ENCODE measurements at places on chromosomes 7 and 10.

DNA sequence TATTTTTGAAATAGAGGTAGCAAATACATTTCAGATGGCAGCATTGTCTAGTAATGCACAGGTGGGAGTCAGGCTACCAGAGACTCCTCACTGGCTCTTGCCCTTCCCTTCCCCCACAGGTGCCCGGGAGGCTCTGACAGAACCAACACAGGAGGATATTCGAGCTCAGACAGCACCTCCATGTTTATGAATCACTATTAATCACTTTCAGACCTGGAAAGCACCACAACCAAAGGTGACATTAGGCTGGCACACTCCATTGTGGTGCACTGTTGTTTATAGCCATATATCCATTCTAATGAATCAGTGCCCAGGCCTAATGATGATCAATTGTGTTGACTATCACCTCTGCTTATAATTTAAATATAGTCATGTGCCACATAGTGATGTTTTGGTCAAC is 107.8 kb upstream of the NAMPT start:
- DNase-seq, result no peak

DNA sequence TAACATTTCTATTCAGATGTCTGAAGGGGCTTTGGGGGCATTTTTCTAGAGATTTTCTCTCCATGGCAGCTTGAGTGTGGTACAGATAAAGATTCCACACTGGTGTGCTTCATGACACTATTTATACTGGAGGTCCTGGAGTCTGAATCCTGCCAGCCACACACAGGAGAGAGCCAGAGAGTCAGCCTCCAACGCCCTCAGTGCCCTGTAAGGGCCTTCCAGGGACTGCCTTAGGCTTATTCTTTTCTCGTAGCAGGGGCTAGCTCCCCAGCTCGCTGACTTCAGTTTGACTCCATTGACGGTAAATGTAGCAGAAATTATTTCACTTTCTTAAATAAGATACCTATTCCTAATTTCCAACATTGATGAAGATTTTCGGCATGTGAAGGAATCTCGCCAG is 100.9 kb downstream of the VSTM2A start:
- no peak for DNase-seq

DNA sequence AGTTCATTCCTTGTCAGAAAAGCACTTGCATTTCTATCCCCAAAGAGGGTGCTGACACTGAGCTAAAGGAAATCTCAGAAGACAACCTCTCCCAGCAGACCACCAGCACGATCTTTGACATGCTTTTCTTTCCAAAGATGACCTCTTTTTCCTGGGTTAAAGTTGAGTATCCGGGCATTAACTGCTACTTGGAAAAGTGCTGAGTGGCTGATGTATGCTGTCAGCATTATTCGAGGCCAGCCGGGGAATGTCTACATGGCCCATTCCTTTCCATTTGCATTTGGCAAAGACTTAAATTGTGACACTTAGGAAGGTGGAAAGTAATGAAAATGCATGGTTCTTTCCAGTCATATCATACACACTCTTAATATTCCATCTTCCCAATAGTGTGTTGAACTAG is 90.6 kb upstream of the SKAP2 start:
- no peak for DNase-seq

GRCh38 chr7:51732116-51732515 is 415.5 kb upstream of the COBL start:
- no peak for DNase-seq

DNA sequence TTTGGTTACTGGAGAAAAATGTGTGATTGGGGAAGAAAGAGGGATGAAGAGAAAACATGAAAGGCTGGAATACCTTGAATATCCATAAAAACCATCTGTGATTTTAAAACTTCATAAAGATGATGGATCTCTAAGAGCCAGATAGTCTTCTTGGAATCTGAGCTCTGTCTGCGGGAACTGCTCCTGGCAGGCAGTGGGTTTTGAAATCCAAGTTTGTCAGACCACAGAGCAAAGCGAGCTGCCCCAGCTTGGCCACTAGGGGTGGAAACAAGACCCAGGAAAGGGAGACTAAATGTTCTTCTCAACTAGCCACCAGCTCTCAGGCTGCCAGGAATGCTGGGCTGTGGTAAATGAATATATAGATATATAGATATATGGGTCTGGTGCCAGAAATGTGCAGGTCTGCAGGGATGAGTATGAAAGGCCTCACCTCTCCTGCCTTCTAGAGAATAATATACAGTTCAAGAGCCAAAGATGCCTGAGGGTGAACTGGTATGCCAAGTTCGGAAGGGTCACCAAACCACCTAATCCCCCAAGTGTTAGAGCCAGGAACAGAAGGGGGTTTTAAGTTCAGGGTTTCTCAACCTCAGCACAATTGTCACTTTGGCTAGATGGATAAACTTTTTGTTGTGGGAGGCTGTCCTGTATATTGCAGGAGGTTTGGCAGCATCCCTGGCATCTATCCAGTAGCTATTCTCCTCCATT is 208.8 kb downstream of the KCNMA1 start:
- no peak for DNase-seq

DNA sequence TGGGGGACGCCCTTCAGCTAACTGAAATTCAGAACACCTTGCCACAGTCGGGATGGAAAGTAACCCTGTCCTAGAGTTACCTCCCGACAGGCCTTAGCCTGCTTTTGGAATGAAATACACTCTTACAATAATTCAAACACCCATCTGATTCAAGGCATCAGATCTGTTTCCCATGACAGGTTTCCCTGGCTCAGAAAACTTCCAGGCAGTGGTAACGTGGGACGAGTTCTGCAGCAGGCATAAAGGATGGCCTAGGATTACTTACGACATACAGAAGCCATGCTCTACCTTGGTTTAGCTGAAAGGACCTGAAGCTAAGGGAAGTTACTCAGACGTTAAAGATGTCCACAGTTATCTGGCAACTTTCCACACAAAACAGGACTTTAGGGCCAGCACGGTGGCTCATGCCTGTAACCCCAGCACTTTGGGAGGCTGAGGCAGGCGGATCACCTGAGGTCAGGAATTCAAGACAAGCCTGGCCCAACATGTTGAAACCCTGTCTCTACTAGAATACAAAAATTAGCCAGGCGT is 5.0 kb downstream of the PAXIP1 start:
- DNase-seq, result no peak

DNA sequence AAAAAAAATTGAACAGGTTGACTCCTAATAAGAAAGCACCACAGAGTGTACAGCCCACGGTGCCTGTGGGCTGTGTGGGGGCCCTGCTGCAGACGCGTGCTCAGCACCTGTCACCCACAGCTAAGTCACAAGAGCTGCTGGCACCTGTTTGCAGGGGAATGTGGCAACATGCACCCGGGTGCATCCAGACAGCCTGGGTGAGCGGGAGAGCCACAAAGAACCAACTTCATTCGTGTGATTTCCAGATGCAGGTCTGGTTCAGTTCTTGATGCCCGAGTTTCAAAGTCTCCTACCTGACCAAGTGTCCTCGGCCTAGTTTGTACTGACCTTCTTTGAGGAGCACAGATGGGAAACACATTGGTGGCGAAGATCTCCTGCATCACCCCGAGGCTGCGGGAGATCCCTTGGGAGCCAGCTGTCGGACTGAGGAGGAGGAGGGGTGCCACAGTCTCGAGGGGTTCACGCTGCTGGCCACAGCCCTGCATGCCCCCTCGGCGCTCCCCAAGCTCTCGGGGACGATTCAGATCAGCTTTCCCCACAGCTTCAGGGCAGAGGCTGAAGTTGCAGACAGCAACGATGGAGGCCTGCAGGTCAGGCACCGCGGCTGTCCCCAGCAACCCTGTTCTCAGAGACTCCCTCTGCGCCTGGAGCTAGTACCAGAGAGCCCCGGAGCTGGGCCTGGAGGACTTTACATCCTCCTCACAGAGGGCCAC is 35.3 kb downstream of the AMZ1 start:
- DNase-seq, result no peak

GRCh38 chr7:20152511-20152910 is 64.7 kb downstream of the MACC1 start:
- DNase-seq, result no peak

DNA sequence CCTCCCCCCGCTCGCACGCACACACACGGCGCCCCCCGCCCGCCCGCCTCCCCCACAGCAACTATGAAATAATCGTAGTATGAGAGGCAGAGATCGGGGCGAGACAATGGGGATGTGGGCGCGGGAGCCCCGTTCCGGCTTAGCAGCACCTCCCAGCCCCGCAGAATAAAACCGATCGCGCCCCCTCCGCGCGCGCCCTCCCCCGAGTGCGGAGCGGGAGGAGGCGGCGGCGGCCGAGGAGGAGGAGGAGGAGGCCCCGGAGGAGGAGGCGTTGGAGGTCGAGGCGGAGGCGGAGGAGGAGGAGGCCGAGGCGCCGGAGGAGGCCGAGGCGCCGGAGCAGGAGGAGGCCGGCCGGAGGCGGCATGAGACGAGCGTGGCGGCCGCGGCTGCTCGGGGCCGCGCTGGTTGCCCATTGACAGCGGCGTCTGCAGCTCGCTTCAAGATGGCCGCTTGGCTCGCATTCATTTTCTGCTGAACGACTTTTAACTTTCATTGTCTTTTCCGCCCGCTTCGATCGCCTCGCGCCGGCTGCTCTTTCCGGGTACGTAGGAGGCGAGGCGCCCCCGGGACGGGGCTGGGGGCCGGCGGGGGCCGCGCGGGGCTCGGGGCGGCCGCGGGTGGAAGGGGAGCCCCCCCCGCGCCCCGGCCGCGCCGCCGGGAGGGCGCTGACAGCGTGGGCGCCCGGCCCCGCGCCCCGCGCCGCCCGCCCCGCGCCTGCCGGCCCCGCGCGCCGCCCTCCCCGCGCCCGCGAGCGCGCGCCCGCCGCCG is 441 bp downstream of the BMI1 start:
- DNase-seq, result peak; percentile 61

GRCh38 chr10:29208845-29209244 is 80.0 kb upstream of the LYZL1 start:
- no peak for DNase-seq

DNA sequence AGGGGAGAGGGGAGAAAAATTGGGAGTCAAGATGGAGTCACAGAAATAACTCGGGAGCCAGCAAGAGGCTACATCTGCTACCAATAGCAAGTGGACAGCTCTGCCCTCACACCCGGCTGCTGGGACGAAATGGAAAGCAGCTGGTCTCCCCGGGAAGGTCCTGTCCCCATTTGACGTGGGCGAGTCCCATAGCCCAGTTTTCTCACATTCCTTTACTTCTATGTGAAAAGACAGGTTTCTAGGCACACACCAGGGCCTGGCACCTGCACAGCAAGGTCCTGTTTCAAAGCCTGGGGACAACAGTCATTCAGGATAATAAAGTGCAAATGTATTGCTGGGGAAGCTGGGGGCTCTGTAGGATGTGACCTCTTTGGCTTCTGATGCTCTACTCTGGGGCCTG is 162.6 kb downstream of the OAT start:
- DNase-seq, result no peak

- no peak for DNase-seq
Measured at GRCh38 chr7:6242561-6242960, 29.9 kb downstream of the CYTH3 start.

DNA sequence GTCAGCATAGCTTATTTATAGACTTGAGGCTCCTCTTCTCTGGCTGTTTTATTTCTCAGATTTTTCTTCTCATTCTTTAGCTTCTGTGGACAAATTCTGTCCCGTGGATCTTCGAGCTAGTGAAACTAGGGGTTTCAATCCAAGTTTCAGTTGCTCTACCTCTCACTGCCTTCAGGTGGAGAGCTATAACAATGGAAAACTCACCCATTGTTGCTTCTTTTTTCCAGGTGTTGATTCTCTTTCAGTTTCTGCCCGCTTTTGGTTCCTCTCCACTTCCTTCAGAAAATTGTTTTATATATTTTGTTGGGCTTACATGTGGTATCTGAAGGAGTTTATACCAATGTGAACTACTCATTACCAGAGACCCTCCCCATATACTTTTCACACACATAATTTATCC is 266.1 kb downstream of the TCF7L2 start:
- DNase-seq, result no peak

All from CD8-positive, alpha-beta T cell (primary cell).